Fibroblast of villous mesenchyme (primary cell): ENCODE measurements at places on chromosomes 11 and 22.

- DNase-seq: no peak
Measured at GRCh38 chr11:31805629-31806185, 5.4 kb downstream of the PAX6 start.

DNA sequence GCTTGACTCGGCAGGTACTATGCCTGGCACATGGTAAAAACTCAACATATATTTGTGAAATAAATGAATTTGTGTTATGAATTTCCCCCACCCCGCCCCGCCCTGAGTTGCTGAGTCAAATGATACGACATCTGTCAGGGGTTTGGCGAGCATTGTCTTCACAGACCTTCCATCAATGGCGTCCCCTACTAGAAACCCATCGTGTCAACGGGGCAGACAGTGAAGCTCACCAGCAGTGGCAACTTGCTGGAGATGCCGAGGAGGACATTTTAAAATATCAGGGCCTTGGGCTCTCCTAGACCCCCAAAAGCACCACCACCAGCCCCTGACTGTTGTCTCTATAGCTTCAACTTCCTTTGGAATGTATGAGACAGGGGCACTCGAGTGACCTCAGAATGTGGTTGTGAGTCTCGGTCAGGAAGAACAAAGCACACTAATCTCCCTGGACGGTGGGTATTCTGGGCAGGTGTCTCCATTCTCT is 761 bp upstream of the NXF1 start:
- DNase-seq: no peak

GRCh38 chr22:19430890-19431541 is 517 bp downstream of the HIRA start:
- peak; percentile 39 for DNase-seq

DNA sequence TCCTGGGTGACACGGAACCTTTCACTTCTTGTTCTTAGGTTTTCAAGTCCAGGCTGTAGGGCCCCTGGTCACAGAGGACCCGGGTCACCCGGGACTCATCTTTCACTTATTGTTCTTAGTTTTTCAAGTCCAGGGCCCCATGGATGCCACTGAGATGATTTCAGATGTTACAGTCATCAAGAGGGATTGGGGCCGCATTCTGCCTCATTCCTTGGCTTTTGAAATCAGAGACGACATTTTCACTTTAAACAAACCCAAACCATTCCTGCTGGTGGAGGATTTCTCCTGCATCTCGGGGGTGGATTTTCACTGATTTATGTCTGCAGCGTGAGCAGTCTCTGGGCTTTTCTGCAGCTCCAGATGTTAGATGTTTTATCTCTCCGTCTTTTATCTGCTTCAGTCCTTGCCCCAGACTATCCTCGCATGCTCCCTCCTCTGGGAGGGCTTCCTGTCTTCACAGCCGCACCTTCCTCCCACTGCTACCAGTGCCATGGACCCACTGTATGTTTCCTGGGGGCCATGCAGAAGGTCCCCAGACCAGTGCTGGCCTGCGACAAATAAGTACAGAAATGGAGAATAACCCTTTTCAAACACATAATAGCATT is 27.4 kb downstream of the FBLN1 start:
- peak; percentile 96 for DNase-seq
